ENCODE measurements at places on chromosomes 7 and 10.

DNA sequence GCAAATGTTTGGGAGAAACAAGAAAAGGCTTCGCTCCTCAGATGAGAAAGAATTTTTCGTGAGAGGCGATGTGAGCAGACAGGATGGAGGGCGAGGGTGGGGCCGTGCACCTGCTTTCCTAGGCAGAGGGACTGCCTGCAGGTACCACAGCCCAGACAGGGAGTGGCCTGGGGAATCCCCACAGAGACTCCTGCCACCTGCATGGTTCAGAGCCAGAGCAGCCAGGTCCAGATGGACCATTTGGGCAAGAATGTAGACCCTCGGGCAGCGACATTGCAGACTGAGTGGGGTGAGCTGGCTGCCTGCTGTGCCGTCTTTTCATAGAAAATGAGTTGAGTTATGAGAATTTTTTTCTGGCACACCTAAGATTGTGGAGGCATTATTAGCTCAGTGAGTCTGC lies 216.8 kb downstream of the SNX10 start:
- no peak for DNase-seq

GRCh38 chr7:5200561-5201235 lies 10.7 kb downstream of the WIPI2 start:
- no peak for DNase-seq

DNA sequence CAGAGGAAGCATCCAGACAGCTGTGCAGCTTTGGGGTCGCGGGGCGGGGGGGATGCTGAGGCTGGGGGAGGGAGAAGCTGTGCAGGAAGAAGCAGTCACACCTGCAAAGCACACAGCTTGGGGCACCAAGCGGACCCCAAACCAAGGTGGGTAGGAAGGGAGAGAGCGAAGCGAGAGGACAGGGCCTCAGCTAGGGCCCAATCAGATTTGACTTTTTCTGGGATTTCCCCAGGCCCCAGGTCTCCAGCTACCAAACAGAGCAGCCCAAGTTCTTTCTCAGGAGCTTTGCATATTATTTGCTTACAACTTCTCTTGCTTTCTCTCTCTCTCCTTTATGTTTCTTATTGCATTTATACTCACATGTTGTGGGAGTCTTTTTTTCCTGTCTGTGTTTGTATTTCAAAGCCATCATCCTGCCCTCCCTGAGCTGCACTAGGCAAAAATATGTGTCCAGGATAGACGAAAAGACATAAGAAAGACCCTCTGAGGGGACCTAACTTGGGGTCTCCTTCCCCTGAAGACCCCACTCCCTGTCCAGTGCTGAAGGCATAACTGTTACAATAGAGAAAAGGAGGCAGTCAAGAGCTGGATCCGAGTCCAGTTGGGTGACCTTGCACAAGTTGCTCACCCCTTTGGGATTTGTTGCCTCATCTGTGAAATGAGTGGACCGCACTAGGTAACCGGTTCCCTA lies 50.6 kb upstream of the SMNDC1 start:
- no peak for DNase-seq

GRCh38 chr10:118737603-118738302 lies 17.0 kb downstream of the CACUL1 start:
- DNase-seq: no peak

All from cardiac fibroblast (primary cell).